Brain (organoid and tissue), 16 donors: ENCODE measurements at places on chromosomes 7 and 10.

- DNase-seq, result no peak
Observed at GRCh38 chr7:55185321-55185802, 166.5 kb downstream of the EGFR start.

- DNase-seq, result no peak
Observed at GRCh38 chr7:32588657-32589056, 93.4 kb downstream of the AVL9 start.

GRCh38 chr7:128703609-128704241 is 31.6 kb downstream of the GARIN1A start:
- DNase-seq, result no peak

DNA sequence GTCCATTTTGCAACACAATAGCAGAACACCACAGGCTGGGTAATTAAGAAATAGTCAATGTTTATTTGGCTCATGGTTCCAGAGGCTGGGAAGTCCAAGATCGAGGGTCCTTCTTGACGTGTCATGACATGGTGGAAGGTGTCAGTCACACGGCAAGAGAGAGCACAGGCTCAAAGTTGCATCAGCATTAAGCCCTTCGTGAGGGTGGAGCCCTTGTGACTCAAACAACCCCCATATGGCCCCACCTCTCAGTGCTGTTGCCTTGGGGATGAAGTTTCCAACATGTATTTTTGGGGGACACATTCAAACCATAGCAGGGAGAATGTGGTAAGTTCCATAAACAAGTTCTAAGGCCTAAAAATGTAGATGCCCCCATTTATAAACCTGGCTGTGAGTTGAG is 24.6 kb upstream of the GTPBP4 start:
- DNase-seq, result no peak

- no peak for DNase-seq
Observed at GRCh38 chr10:71468363-71469094, 71.8 kb downstream of the CDH23 start.

- peak; percentile 97 for DNase-seq
Observed at GRCh38 chr7:28685644-28686417, 272.3 kb downstream of the TRIL start.

- DNase-seq, result peak; percentile 86
Observed at GRCh38 chr10:78974617-78975317, 94.0 kb upstream of the ZMIZ1 start.

- DNase-seq, result no peak
Observed at GRCh38 chr10:3145366-3145765, 27.2 kb downstream of the PITRM1 start.

DNA sequence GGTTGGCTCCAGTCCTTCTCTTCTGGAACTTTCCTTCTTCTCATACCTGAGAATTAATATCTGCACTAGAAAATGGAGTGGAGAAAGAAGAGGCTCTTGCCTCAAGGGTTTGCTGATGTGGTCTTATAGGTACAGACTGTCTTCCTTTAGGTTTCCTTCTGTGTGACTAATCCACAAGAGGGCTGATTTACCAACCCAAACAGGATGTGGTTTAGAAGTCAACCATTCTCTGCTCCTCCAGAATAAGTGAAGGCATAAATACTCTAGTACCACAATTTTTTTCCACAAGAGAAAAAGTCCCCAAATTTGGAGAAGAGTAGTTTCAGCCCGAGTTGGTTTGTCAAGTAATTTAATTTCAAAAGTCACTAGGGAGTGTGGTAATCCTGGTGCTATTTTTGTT is 85.8 kb downstream of the NRP1 start:
- no peak for DNase-seq

DNA sequence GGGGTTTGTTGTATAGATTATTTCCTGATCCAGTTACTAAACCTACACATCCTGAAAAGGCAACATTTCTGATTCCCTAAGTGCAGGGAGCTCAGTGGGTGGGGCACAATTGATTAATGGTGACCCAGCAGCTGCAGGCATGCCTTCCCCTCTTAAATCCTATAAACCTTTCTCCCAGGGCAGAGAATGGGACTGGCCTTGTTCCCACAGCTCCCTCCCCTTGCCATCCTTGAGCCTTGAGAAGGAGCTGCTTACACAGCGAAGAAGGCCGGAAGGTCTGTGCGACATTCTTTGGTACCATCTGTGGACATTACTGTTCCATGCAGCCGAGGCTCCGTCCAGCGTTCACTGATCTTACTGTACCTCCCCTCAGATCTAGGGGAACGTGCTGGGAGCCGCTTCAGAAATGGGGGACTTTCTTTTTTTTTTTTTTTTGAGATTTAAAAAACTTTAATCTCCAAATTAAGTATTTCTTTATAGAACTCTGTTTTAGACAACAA is 14.3 kb downstream of the KLF6 start:
- no peak for DNase-seq

DNA sequence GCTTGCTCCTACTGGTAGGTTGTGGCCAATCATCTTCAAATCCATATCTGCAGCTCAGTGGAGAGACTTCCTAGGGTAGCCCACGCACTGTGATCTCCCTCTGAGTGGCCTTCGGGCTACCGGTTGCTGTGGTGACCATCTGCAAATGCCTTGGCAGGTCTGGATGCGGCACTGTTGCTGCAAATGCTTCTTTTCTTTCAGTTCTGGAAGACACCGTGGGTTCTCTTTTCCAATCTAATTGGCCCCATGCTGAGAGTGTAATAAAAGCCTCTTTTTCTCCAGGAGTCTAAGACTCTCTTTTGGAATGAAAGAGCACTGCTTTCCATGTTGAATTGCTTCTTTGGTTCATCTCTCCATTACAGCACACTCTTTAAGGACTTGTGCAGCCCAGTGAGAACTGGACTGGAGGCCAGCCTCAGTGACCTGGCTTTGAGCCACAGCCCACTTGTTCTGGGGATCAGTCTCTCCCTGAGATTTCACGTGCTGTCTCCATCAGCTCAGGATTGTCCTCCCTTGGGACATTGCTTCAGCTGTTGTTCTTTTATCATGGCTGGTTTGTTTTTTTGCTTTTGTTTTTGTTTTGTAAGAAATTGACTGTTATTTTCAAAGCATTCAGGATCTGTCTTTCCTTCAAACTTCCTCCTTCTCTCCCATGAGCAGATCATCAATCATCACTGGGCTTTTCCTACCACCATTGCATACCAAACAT is 286.6 kb downstream of the BMPER start:
- peak; percentile 65 for DNase-seq

GRCh38 chr7:81779706-81780105 is 9.9 kb upstream of the HGF start:
- DNase-seq, result no peak

GRCh38 chr7:94305836-94306235 is 88.9 kb upstream of the COL1A2 start:
- no peak for DNase-seq
